ENCODE measurements at places on chromosomes 13 and 19. TPM values are rescaled to one million over a fixed set of nuclear protein-coding genes. Genes with fewer than 3 reads are reported as not detected.

The TSEN34 gene
- 38.6 TPM for total RNA-seq

The SIGLEC12 gene
- not detected for total RNA-seq

DNA sequence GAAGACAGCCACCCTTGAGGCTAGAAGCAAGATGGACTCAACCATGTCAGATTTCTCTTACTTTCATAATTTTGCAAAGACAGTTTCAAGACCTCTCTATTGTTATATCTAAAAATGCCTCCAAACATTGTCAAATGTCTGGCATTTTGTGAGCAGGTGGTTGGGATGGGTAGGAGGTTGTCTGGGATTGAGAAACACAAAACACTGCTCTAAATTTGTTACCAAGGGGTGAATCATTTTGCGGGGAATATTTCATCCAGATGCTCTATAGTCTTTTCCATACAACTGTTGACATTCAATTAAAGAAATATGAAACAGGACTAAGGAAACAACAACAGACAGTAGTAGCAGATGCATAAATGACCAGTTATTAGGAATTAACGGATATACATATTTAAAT lies 208.2 kb downstream of the ITGBL1 start:
- no peak for DNase-seq

The NCR1 gene
- total RNA-seq, result not detected

GRCh38 chr13:43088093-43088511 lies 64.7 kb downstream of the DNAJC15 start:
- DNase-seq, result no peak

DNA sequence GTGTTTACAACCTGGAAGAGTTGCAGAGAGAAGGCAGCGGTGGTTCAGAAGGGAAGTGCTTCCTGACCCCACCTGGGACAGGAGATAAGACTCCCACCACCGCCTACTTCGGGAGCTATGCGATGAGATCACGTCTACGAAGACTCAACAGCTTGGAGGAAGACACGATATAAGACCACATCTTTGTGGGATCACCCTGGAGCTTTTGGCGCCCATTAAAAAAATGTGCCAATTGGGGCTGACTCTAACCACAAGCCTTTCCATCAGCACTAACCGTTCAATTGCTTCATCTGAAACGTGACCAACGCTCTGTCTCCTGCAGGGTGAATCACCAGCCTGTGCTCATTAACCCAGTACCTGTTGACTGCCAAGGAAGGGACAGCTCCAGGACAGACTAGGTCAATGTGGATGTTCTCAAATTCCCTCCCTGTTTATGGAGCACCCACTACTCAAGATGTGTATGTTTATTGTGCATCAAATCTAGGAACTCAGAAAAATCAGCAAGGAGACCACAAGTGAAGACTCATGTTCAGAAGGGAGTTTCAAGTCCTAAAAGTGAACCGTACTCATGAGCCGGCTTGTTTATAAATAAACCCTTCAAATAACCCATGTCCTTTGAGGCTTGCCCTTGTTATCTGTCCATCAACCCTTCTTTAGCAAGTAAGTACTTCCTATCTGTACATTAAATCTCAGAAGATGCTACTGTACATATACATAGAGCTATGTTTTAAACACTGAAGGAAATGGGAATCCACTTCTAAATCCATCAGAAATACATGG lies 67.5 kb downstream of the LATS2 start:
- no peak for DNase-seq

GRCh38 chr13:68727165-68727564 lies 1380.5 kb upstream of the ATXN8OS start:
- no peak for DNase-seq

DNA sequence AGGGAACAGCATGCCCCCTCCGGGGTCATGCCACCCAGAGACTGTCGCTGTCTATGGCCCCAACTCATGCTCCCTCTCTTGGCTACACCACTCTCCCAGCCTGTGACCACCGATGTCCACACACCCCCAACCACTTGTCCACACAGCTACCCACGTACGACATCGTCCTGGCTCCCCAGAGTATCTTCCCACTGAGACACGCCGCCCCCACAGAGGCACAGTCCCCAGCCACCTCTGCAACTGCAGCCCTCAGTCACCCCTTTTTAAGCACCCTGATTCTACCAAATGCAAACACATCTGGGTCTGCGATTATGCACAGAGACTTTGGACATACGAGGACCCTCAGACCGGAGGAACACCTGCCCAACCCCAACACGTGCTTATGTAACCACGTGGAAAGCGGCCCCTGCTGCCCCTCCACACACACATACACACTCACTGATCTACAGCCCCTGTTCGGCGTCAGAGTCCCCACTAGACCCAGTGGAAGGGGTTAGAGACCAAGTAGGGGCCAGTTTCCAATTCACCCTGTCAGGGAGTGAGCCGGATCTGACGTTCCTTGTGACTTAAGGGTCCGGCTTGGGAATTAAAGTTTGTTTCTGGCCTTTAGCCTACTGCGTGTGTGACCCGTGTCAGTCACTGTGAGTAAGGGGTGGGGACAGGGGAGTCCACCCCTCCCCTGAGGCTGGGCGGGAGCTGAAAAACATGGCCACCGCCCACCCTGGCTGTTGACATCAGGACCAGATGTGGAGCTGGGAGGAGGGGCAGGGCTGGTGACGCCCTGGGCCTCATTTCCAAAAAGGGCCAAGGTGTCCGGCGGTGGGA lies 11.9 kb upstream of the AXL start:
- DNase-seq, result no peak
